ENCODE measurements at places on chromosomes 5 and 9.

GRCh38 chr9:89739511-89739910 lies 134.7 kb downstream of the GADD45G start:
- no peak for DNase-seq

- peak; percentile 72 for DNase-seq
These were observed 58.1 kb downstream of the RFX3 start for GRCh38 chr9:3467593-3468219.

DNA sequence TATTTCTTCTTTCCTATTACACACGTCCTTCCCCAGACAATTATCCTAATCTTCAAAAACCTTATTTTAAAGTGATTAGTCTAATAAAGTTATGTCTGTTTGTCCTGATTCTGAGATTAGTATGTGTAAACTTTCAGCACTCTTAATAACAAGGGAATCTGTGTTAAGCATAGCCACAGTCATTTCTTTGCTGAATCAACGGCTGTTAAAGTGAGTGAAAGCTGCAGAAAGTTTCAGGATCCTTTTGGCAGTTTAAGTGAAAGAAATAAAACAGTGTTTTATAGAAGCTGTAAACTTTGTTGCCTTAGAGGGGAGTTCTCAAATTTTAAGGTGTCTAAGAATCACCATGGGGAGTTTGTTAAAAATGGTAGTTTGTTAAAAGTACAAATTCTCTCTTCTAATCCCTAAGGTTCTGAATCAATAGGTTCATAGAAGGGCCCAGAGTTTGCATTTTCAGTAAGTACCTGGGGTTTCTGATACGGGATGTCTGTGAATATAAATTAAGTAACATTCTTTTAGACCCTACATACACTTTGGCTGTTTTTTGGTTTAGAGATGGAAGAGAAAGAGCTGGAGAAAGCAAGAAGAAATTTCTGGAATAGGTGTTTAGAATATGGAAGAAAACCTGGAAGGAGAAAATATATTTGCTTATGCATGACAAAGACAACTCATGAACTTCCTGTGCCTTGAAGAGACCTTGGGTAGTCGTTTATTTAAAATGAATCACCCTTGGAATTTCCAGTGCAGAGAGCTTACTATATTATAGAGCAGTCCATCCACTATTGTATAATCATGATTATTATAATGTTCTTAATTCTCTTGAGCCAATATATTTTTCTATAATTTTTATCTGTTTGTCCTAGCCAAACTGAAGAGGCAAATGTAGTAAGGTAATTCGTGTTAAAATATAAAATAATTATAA lies 45.7 kb downstream of the SCAMP1 start:
- DNase-seq: no peak

GRCh38 chr5:134594797-134595457 lies 37.7 kb downstream of the SAR1B start:
- DNase-seq: peak; percentile 15

DNA sequence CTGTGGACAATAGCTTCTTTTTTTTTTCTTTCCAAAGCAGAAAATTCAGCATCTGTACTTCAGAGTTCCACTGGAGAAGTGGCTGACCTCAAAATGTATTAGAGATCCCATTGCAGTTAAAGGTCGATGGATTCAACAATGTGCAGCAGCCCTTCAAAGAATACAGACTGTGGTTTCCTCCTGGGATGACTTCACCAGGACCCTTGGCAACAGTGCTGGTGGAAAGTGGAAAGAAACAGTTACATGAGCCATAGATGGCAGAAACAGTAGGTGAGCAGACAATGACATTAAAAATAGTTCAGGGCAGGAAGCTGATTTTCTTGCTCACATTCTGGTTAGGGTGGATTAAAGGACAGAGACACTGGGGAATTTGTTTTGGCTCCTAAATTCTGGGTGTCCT lies 62.4 kb downstream of the SLC28A3 start:
- DNase-seq: no peak

DNA sequence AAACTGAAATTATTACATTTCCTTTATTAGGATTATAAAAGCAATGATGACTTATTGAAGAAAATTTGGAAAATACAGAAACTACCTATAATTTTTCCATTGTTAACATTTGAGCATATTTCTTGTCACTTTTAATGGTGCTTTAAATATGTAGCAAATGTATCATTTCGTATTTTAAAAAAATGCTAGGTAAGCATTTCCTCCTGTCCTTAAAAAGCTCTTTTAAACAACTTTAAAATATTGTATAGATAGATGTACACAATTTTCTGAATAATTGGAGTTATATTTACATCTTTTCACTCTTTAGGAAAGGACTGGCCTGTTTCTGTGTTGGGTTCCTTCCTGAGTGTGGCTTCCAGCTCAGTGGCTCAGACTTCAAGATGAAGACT lies 15.6 kb downstream of the TENT4A start:
- DNase-seq: no peak

Measured in NCI-H774 (cell line).